Activated CD4-positive, alpha-beta T cell treated with anti-CD3 and anti-CD28 coated beads, Interleukin-2, amount 10 ng/mL, durations not matched to agents 7 days and 5 days (primary cell): ENCODE measurements at places on chromosomes 5 and 9.
A peak's percentile ranks its signal among the peaks of the same experiment; 100 is the strongest.

- DNase-seq: no peak
Observed at GRCh38 chr5:117759849-117760499, 1185.4 kb upstream of the SEMA6A start.

DNA sequence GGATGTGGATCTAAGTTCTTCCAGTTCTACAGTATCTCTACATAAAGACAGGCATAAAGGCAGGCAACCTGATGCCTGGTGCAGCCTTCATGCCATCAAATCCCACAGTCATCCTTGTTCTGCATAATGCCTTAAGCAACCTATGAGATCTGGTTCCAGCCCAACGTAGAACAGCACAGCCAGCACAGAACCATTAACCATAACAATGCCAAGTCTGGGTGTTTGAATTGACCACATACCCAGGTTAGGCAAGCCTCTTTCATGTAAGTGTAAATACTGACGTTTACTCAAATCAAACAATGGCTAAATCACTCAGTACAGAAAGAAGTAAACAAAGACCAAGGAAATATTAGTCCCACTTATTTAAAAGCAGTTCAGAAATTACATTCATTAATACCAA is 195.0 kb downstream of the ADAMTSL1 start:
- no peak for DNase-seq

DNA sequence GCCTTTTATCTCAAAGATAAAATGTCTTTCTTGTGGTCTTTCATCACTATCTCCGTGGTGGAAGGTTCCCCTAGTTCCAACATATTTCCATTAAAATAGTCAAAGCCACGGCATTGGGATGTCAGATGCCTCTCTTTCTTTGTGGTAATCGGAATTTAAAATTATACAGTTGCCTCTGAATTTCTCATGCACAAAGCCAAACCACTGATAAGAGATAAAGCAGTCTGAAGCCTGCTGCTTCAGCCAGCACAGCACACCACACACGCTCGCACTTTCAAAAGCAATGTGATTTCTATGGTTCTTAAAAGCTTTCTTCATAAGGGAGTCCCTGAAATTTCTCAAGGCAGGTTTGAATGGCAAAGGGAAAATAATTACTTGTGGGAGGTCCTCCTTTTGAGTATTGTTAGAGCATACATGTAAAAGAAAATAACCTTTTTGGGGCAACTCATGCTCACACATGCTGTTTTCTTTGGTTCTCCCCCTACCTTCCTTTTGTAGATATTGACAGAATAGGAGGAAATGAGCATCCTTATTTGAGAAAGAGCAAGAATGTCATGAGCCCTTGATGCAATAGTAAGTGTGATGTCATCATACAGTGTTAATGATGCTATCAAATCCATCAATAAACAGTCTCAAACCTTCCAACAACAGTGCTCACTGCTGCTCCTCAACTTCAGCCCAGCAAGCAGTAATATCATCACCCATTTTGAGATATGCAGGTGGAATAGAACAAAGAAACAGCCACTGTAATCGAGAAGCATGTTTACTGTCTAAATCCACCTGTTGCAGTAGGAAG is 85.7 kb upstream of the PPP1R2B start:
- no peak for DNase-seq

DNA sequence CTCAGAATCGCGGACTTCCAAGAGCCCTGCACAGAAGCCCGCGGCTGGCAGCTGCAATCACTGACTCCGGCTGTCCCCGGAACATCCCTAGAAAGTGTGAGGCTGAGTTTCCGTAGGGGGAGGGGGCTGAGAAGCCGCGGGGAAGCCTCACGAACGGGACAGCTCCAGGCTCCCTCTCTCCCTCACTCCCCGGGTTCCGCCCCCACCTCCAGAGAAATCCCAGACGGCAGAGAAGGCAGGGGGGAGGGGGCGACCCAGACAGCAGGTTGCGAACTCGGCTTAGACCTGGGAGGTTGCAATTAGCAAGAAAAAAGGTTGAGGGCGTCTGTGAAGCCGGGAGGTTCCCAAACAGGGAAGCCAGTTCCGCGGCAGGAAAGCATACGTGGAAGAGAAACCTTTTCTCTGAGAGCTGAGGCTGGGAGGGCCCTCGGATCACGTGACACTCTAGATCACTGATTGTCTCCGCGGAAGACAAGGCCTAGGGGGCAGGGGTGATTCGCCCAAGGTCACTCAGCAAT is 73.8 kb upstream of the CPLX2 start:
- no peak for DNase-seq

GRCh38 chr9:111393971-111394370 is 63.9 kb upstream of the OR2K2 start:
- DNase-seq: no peak

- DNase-seq: no peak
Observed at GRCh38 chr9:108316630-108317029, 539.2 kb downstream of the ACTL7B start.

DNA sequence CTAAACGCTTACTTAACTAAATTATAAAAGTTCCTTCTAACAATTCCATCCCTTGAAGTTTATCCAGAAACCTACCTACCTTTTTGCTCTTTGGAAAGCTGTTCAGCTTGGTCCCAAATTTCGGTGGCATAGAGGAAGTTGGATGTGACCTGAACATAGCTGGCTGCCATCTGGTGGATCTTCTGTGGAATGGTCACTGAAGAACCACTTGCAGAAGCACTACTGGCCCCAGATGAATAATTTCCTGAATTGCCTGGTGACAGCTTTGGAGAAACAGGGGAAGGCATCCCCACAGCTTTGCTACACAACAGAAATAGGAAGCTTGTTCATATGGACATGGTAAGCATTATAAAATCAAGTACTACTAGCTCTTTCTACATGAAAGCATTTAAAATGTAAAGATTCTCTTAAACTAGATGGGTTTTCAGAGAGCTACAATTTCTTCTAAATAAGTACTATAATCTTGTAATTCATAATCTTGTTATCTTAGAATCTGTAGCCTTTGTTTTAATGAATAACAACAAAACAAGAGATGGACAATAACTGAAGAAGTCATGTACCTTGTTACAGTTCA is 9.9 kb downstream of the LEAP2 start:
- DNase-seq: peak; percentile 38

- no peak for DNase-seq
Observed at GRCh38 chr5:60698336-60698735, 1.6 kb downstream of the DEPDC1B start.

- no peak for DNase-seq
Observed at GRCh38 chr9:8857068-8857925, 1057.7 kb upstream of the DMAC1 start.

GRCh38 chr5:79301046-79301712 is 65.2 kb downstream of the JMY start:
- DNase-seq: no peak

- DNase-seq: no peak
Observed at GRCh38 chr9:106916466-106917235, 53.7 kb downstream of the ZNF462 start.

- DNase-seq: no peak
Observed at GRCh38 chr5:33423018-33423630, 17.6 kb upstream of the TARS1 start.

GRCh38 chr5:126640866-126641265 is 40.1 kb downstream of the PHAX start:
- DNase-seq: no peak

- no peak for DNase-seq
Observed at GRCh38 chr5:71637133-71637532, 50.0 kb downstream of the MCCC2 start.

DNA sequence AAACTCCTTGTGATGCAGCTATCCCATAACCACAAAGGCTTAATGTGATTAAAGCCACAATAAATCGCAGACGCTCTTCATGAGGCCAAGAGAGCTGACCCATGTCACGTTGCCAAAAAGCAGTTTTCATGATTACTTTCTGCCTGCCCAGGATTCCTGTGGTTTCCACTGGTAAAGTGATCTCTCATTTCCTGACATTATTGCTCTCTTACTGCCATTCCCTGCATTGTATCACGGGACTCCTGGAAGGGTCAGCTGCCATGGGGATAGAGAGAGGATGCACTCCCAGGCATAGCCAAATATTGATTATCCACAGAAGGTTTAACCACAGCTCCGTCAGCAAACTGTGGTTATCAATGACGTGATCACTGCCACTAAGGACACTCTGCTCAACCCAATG is 103.8 kb upstream of the SLC1A3 start:
- DNase-seq: no peak

DNA sequence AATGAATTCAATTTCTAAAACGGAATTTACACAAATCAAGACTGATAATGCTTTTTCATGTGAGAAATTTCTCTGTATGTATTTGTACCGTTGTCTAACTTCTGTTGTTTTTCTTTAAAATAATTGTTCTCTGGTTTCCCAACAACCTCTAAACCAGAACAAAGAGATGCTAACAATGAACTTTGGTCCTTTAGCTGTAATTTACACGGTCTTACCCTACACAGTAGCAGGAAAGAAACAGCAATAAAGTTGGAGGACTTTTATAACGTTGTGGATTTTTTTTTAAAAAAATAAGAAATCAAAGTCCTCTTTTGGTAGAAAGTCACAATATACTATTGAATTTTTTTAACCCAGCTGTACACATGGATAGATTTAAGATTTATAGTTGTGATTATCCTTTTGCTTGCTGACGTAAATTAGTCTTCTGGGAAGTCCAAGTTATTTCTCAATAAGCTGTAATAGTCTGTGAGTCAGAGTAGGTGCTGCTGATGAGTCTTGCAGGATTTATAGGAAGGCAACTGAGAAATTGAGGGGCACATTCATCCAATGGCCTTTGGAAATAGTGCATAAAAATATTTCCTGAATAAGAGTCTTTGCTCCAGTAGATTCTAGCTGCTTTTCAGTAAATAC is 76.8 kb upstream of the PCSK1 start:
- no peak for DNase-seq

GRCh38 chr5:39412721-39413394 is 11.9 kb downstream of the DAB2 start:
- no peak for DNase-seq

DNA sequence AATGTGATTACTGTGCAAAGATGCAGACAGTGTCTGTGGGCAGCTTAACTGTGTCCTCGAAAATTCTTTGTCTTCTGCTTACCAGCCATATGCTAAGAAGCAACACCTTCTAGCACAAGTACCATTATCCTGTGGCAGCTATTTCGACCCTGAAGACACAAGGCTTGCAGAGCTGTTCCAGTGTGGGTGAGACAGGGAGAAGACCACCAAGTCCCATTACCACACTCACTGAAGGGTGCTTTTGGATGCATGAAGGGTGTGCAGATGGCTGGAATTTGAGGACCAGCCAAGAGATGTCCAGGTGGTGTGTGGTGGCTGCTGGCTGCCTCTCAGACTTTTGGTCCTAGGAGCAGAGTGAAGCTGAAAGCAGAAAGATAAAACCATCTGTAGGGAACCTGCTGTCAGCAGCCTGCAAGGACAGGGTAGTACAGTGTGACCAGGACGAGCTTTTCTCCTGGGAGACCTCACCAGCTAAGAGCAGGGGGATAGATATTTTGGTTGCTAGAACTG is 161.8 kb downstream of the ICE1 start:
- DNase-seq: no peak

- no peak for DNase-seq
Observed at GRCh38 chr9:134365791-134366222, 39.6 kb downstream of the RXRA start.

DNA sequence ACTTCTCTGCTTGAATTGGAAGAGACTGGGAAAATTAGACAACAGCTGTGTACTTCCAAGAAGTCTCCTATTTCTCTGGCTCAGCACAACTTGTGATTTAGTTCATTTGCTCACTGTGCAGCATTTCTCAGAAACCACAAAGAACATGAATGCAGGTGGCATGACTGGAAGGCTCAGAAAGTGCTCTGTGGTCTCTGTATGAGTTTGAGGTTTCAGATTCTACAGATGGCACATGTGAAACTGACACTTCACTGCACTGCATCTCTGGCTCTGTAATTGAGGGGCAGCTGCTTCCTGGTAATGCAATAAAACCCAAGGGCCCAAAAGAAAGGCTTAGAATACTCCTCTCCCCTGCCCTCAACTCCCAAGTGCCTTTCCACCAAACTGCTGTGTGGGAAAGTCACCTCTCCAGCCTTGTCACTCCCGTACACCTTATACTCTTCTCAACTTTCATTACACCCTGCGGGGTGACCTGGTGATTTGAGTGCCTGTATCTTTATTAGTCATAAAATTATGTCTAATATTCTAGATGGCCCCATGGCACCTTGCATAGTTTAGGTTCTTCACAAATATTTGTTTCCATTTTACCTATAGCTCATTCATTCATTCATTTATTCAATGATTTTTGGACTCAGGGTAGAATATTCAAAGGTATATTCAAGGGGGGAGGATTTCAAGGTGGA is 82.5 kb downstream of the ESM1 start:
- DNase-seq: peak; percentile 82

GRCh38 chr9:70747261-70747718 is 332.8 kb upstream of the KLF9 start:
- DNase-seq: no peak

DNA sequence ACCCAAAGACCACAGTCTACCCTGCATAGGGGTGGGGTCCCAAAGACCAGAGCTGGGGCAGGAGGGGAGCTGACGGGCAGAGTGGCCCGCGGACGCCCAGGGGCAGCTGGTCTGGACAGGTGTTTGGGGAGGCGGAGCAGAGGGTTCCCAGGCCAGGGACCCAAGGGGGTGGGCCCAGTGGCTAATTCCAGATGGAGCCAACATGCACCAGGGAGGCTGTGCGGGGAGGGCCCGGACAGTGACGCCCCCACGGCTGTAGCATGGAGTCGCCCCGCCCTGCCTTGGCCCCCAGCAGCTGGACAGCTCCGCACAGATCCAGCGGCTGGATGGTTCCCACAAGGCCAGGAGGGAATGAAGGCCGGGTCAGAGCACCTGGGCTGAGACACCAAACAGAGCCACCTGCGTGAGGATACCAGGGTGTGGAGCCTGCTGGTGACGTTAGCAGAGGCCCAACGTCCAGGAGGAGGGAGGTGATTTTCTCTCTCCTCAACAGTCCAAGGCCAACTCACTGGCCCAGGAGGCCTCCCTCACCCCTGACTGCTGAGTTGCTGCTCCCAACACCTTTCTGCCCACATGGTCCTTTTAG is 55.3 kb upstream of the EGFL7 start:
- DNase-seq: no peak

DNA sequence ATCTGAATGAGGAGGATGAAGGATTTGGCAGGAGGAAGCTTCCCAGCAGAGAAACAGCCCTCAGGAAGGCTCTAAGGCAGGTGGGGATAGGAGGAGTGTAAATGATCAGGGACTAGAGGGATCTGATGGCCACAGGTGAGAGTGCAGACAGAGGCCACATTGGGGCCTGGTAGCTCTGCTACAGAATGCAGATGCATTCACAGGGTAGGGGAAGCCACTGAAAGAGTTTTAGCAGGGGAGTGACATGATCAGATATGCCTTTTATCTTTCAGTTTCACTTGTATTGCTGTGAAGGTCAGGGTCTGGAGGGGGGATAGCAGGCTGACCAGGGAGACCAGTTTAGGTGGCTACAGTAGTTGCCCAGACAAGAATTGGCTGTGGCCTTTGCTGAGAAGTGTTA is 3.0 kb downstream of the TXNDC15 start:
- DNase-seq: peak; percentile 14

- DNase-seq: peak; percentile 30
Observed at GRCh38 chr5:143826951-143827444, 15.0 kb downstream of the HMHB1 start.

GRCh38 chr5:76982450-76982849 is 29.6 kb downstream of the CRHBP start:
- no peak for DNase-seq
